ENCODE measurements at places on chromosomes 4 and X.
A peak's percentile ranks its signal among the peaks of the same experiment; 100 is the strongest.

DNA sequence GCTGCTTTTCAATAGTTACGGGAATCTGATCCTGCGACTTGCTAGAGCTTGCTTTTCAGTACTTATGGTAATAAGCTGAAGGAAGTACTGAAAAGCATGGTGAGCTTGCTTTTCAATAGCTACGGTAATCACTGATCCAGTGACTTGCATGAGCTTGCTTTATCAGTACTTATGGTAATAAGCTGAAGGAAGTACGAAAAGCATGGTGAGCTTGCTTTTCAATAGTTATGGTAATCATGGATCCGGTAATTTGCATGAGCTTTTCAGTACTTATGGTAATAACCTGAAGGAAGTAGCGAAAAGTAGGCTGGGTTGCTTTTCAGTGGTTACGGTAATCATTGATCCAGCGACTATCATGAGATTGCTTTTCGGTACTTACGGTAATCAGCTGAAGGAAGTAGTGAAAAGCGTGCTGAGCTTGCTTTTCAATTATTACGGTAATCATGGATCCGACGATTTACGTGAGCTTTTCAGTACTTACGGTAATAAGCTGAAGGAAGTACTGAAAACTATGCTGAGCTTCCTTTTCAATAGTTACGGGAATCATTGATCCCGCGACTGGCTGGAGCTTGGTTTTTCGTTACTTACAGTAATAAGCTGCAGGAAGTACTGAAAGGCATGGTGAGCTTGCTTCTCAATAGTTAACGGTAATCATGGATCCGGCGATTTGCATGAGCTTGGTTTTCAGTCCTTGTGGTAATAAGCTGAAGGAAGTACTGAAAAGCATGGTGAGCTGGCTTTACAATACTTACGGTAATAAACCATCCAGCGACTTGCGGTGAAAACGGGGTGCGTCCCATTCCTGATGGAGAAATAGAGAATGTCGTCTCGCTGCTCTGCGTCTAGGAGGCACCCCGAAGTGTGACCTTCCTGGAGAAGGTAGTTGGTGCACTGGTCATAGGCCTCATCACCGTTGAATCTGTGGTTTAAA, 6.5 kb downstream of the CRLF2 start:
- DNase-seq: no peak

DNA sequence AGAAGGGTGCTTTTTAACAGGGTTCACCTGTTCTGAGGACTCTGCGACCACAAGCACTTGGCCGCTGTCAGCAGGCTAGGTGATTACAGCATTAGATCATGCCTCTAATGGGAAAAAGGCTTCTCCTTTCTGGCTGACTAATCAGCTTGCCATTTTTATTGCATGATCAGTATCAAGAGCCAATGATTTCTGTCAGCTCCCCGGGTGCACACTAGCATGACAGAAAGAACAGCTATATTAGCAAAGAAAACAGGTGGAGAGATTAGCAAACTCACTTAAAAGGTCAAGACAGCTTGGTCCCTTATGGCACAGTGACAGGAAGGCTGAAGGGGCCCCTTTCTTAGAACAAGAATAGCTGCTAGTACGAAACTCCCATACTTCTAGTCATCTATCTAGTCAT, 170.0 kb downstream of the SMIM20 start:
- DNase-seq: peak; percentile 46

- no peak for DNase-seq
These were observed 81.5 kb upstream of the SMIM10 start for GRCh38 chrX:134909261-134909660.

GRCh38 chr4:131534944-131535645, 1614.0 kb upstream of the PCDH10 start:
- DNase-seq: no peak

- no peak for DNase-seq
These were observed 39.6 kb downstream of the KLF3 start for GRCh38 chr4:38703635-38704034.

GRCh38 chrX:153845842-153846241, 15.5 kb upstream of the PDZD4 start:
- DNase-seq: no peak

DNA sequence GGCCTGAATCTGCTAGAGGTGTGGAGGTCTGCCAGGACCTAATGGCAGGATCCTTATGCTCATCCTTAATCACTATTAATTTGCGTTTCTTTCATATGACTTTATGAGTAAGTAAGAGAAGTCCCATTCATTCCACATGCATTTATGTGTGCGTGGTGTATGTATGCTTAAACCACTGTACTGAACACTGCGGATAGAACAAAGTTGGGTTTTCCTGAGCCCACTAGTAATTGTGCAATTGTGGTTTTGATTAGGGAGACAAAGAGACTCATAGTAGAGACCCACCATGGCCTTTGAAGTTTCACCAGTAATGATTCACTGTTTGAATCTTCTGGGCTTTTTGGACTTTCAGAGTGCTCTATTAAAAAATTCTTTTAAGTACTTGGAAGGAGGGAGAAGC, 498.5 kb upstream of the DIPK2B start:
- no peak for DNase-seq

DNA sequence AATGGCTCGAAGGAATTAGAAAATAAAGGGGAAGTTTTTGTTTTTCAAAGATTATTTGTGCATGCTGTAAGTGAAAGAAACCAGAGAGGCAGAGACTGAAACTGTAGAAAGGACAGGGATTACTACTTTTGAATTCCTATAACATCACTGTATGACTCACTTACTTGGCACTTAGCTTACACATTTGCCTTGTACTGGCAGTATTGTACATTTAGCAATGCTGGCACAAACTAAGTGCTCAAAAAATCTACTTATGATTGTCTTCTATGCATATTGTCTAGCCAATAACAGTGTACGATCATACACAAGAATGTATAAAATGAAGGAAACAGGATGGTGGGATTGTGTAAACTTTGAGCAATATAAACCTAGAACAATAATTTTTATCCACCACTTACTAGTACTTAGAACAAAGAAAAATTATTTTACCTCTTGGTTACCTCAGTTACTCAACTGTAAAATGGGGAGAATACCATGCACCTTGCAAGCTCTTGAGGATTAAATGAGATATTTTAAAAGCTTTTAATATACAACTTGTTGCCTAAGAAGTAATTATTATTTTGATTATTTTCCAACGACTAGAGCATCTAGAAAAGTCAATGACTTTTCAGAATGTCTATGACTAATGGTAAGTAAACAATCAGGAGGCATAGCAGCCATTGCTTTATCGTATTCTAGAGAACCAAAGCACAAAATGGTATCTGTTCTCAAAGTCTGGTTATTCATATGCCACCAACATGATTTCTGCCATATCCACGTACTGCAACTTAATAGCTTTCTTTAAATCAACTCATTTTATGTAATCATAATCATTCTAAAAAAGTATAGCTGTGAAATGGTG, 4.7 kb downstream of the FAM120C start:
- DNase-seq: no peak

Measured in upper lobe of left lung (tissue), 6 donors.